ENCODE measurements at places on chromosomes 6 and 20. TPM values are rescaled to one million over a fixed set of nuclear protein-coding genes. Genes with fewer than 3 reads are reported as not detected.

- H3K36me3 ChIP-seq: no peaks in the 10 kb centered on the region
- peaks cover 30% of the 10 kb centered on the region for H3K27me3 ChIP-seq
- peaks cover 3% of the 10 kb centered on the region for H3K4me1 ChIP-seq
- DNase-seq: no peak
Observed at GRCh38 chr6:116376149-116376548, 5.4 kb downstream of the DSE start.

DNA sequence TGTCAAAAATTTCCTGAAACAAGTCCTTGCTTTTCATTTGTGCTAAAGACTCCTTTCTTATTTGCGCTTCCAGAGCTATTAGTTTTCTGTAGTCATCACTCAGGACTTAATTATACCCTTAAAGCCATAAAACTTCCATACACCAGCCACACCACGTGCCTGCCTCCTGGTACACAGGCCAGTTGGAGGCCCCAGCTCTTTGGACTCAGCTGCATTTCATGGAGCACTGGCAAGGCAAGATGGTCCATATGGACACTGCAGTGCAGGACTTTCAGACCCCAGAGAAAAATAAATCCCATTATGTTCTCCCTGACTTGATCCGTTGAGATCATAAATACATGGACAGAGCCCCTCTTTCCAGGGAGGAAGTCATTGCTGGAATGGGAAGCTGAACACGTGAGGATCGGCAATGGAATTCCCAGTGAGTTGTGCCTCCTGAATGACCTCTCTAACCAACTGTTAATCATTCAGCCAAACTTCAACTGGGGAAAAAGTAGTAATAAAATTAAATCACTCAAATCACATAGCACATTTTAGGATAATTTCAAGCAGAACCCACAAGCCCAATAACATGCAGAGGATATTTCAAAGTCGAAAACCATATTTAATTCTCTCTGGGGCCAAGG, 173.1 kb downstream of the HACE1 start:
- no peak overlapping the region for H3K4me3 ChIP-seq
- no peaks in the 10 kb centered on the region for H3K36me3 ChIP-seq
- peaks cover 2% of the 10 kb centered on the region for H3K27me3 ChIP-seq
- H3K27ac ChIP-seq: no peak overlapping the region

- peaks cover 6% of the 10 kb centered on the region for H3K36me3 ChIP-seq
- no peak overlapping the region for H3K4me3 ChIP-seq
- no peaks in the 10 kb centered on the region for H3K27me3 ChIP-seq
- H3K4me1 ChIP-seq: peaks cover 31% of the 10 kb centered on the region
- no peak for DNase-seq
Observed at GRCh38 chr6:300494-301198, 8.4 kb downstream of the DUSP22 start.

GRCh38 chr6:1182722-1183521, 129.0 kb upstream of the FOXQ1 start:
- no peaks in the 10 kb centered on the region for H3K36me3 ChIP-seq
- no peaks in the 10 kb centered on the region for H3K4me1 ChIP-seq
- no peak overlapping the region for H3K27ac ChIP-seq
- DNase-seq: no peak
- peaks cover 4% of the 10 kb centered on the region for H3K27me3 ChIP-seq

Gene SIRPA
- not detected for total RNA-seq

Measured in activated CD8-positive, alpha-beta T cell treated with anti-CD3 and anti-CD28 coated beads, Interleukin-2, amount 10 ng/mL, durations not matched to agents 7 days and 5 days (primary cell).